Mesenteric fat pad (tissue), 1 donor: ENCODE measurements at places on chromosomes 13 and 19. TPM values are rescaled to one million over a fixed set of nuclear protein-coding genes. Genes with fewer than 3 reads are reported as not detected.

DNA sequence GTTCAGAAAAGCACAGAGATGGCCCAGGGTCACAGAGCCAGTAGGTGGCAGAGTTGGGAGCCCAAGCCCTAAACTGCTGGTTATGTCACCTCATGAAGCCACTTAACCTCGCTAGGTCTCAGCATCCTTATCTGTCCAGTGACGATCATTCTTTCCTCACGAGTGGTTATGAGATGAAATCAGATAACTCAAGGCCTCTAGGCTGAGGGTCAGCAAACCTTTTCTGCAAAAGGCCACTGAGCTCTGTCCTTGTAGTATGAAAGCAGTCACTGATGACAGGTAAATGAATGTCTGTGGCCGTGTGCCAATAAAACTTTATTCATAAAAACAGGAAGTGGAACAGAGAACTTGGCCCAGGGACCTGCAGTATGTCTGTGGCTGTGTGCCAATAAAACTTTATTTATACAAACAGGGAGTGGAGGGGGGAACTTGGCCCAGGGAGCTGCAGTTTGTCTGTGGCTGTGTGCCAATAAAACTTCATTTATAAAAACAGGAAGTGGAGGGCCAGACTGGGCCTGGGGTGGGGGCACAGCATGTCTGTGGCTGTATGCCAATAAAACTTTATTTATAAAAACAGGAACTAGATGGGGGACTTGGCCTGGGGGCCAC is 71.2 kb downstream of the GNG7 start:
- DNase-seq, result no peak

- no peak for DNase-seq
Measured at GRCh38 chr13:30442926-30443325, 20.6 kb downstream of the UBE2L5 start.

DNA sequence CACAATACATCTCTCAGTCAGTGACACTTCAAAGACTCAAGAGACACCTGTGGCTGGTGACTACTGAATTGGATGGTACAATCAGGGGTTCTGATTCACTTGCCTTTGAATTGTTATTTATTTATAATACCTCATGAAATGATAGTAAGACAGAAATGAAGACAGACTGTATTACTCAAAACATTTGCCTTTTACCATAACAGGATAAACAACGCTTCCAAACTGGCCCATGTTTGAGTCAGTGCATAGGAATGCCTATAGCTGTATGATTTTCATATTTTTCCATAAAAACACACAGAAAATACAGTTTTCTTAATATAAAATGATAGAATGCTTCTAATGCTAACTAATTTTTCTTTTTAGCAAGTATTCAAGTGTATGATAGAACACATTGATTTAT is 59.5 kb upstream of the FGF14 start:
- DNase-seq, result no peak

Gene EDDM13
- total RNA-seq, result not detected

Gene ZSCAN5A
- total RNA-seq, result 12.9 TPM

GRCh38 chr19:6616011-6616410 is 25.1 kb upstream of the CD70 start:
- DNase-seq, result no peak

- no peak for DNase-seq
Measured at GRCh38 chr19:36136964-36137686, 2.7 kb upstream of the CAPNS1 start.

DNA sequence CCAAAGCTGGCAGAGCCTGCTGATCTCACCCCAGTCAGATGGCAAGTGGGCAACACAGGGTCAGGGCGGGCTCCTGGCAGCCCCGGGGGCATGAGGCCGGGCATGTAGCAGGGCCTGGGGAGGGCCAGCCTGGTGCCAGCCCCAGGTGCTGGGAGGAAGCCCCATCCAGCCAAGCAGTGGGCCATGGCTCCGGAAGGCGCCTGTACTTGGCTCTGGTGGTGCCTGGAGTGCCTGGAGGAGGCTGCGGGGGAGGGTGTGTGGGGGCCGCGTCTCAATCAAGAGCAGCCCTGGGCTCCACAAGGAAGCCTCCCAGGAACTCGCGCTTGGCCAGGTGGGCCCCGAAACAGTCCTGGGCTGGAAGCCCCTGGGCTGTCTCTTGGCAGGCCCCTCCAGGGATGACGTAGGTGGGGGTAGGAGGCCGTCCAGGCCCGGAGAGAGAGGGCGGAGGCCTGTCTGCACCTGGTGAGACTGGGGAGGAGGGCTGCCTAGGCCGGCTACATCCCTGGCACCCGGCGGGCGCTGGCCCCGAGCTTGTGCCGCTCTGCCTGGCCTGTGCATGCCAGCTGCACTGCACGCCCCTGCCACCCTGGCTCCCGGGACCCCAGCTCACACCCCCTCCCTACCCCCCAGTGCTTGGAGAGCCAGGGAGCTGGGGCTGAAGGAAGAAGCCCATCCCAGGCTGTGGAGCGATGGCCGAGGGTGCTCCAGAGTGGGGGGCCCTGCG is 45.9 kb downstream of the COMP start:
- no peak for DNase-seq

GRCh38 chr19:48466561-48467325 is 2.4 kb upstream of the CYTH2 start:
- no peak for DNase-seq

GRCh38 chr19:33397536-33398360 is 24.2 kb downstream of the CEBPG start:
- DNase-seq, result peak; percentile 79

GRCh38 chr13:46688306-46688705 is 108.7 kb downstream of the ESD start:
- no peak for DNase-seq

Gene ADGRE3
- total RNA-seq, result 0.19 TPM

Gene TMEM147
- 86.8 TPM for total RNA-seq

- no peak for DNase-seq
Measured at GRCh38 chr19:38417544-38418506, 8.2 kb downstream of the RASGRP4 start.

- peak; percentile 85 for DNase-seq
Measured at GRCh38 chr19:34482380-34483250, 1.1 kb downstream of the WTIP start.
